ENCODE measurements at places on chromosomes 16 and 17.

DNA sequence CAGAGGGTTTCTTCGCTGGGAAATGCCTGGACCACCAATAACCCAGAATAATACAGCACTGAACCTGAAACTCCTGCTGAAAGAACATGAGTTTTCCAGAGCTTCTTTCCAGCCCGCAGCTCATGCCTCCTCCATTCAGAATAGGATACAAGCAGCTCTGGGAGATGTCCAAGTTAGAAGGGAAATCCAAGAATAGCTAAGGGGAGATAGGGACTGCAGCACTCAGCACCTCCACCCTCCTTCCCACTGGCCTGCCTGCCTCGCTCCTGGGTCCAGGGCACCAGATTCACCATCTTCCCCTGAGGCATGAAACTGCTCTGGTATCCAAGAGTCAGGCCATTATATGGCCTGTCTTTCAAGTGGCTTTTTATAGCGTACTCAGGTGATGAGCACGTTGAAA lies 4.1 kb downstream of the KRT31 start:
- DNase-seq = no peak

GRCh38 chr17:16882243-16882925 lies 89.5 kb downstream of the TNFRSF13B start:
- no peak for DNase-seq

DNA sequence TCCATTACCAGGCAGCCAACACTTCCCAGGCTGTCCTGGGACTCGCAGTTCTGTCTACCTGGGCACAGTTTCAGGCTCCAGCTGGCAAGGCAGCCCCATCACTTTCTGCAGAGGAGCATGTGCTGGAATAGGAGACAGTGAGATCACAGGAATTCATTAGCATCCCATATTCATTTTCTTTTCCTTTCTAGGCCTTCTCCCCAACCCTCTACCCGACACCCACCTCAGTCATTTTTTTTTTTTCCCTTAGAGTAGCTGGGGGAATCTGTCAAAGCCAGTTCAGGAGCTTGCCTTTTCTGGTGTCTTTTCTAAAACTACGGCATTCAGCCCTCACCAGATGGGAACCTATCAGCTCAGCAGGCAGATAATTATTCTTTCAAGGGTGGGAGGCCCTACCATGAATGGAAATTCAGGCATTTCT lies 42.4 kb upstream of the FBXO47 start:
- no peak for DNase-seq

DNA sequence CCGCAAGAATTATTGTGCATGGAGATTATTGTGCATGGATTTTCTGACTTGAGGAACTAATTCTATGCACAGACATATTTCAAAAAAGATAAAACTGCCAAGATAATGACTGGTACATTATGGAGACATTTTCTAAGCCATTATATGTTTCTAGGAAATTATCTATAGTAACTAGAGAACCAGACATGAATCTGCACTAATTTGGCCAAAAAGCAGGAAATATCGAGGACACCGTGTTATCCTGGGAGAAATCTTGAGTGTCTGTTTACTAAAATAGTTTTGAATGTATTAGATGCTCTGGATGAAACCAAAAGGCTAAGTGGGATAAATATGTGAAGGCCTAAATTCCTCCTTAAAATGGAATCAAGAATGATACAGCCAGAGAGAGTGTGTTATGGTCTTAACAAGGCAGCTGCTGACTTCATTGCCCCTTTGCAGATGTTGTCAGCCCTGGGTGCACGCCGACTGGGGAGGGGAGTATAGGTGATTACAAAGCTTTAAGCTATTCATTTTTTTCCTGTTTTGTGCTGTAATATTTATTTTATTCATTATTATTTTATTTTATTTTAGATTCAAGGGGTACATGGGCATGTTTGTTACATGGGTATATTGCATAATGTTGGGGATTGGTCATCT lies 226.7 kb downstream of the UTP18 start:
- DNase-seq = no peak

DNA sequence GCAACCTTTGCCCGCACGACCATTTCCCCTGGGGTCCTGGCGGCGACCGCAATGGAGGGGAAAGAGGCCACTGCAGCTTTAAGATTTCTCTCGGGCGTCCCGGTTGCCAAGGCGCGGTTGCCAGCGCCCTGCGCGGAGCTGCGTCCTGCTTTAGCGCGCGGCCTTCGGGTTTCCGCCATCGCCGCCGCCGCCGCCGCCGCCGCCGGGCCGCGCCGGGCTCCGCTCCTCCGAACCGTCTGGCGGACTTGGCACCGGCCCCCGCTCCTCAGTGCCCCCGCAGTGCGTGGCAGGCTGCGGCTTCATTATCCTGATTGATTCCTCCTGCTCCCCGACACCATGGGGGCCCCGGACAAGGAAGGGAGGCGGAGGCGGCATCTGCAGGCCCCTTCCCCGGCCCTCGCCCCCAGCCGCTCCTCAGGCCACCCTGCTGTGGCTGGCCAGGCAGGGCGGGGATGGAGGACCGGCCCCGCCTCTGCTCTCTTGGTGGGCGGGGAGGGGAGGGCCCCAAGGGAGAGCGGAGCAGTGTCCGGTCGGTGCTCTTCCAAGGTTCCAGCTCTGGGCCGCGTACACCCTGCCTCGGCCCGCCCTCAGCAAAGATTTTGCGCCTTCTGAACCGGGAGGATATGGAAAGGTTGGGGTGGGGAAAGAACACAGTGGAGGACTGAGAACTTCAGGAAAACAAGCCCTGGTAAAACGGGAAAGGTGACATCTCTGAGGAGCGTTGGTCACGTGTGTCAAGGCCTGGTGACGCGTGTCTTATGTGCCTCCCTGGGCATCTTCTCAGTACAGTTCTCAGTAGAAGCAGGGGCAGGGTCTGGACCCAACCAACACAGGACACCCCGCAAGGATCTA lies 34.0 kb downstream of the NEUROD2 start:
- no peak for DNase-seq

GRCh38 chr16:85126394-85126704 lies 14.1 kb upstream of the CIBAR2 start:
- DNase-seq = no peak

Data from glomerular endothelial cell (primary cell).